ENCODE measurements at places on chromosomes 4 and X.

DNA sequence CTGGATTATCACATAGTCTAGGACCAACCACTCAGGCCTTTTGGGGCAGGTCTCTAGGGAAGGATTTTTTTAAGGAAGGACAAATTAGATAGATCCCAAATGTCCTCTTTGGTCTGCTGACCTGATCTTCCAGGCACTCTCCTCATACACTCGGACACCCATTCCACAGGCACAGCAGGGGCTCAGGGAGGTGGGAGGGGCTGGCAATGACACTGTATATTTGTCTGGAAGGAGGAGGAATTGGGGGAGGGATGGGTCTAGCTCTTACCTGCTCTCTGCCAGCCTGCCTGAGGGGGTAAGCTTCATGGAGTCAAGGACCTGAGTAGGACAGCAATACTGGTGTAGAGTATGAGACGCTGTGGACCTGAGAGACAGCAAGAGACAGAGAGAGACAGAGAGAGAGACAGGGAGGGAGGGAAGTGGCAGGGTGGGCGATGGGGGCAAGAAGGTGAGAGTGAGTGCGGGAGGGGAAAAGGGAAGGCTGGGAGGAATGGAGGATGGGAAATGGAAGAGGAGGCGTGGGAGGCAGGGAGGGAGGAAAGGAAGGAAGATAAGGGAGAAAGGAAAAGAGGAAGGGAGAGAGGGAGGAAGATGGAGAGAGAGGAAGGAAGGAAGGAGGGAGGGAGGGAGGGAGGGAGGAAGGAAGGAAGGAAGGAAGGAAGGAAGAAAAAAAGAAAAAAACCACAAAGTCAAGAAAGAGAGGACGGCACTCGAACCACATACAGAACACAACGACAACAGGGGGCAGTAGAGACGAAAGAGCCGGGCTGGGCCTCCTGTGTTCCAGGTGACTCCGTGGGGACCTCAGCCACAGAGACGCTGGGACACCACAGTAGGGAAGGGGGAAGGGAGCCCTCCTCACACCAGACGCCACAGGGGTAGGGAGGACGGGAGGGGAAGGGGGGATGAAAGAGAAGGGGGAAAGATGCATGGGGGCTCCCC, 1.8 kb downstream of the IQSEC2 start:
- DNase-seq: no peak

DNA sequence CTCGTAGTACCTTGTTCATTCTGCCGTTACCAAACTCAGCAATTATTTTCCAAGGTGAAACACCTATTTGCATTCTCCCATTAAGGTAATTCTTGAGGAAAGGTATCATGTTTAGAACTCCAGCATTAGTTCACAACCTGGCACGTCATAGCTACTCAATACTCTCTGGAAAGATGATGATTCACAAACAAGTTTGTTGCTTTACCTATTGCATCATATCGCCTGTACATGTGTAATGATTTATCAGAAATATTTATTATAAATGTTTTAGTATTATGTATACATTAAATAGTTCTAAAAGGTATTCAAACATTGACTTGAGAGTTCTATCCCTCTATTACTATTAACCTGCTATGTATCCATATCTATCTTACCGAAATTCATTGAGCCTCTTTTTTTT, 658.3 kb upstream of the PITX2 start:
- no peak for DNase-seq

DNA sequence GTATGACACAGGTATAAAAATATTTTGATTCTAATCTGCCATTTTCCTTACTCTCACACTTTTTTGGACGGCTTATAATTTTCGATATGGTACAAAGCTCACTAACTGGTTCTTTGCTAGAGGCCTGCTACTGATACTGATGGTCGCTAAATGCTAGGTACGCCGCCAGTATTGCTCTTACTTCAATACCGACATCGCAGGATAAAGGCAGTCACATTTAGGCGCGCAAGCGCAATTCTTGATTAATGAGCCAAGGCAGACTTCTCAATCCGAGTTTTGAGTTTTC, 557 bp upstream of the USP38 start:
- no peak for DNase-seq

DNA sequence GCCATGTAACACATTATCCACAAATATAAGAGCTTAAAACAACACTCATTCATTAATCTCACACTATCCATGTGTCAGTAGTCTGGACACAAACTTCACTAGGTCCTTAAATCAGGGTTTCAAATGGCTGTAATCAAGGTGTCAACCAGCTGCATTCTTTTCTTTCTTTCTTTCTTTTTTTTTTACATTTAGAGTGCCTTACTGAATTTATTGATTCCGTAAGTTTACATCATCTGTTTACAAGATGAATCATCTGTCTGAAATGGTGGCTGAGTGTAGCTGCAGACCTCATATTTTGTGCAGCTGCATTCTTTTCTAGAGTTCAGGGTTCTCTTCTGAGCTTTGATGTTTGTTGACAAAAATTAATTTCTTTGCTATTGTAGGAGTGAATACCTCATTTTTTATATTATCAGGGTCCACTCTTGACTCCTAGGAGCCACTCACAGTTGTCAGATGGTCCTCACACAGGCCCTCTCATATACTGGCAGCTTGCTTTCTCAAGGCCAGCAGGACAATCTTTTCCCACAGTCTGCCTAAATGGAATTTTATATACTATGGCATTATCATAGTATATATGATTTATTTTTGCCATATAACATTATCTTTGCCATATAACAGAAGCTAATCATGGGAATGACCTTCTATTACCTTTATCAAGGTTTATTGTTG, 37.8 kb downstream of the SPOCK3 start:
- DNase-seq: no peak

DNA sequence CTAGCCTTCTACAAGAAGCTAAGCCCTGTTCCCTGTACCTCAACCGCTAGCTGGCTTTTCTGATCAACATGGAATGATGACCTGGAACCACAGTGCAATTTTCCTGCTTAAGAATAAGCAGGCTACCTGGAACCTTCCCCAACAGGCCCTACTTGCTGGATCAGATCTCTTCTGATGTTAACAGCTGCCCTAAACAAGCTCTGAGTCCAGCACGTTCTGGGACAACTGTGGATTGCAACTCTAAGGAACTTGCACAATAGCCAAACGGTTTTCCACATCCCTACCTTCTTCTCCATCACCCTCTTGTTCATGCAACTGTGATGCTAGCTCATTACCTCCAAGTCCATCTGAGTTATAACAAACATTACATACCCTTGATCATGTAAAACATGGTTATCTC, 19.8 kb downstream of the ATP8A1 start:
- DNase-seq: no peak

- DNase-seq: no peak
Measured at GRCh38 chr4:86557526-86557925, 36.6 kb upstream of the PTPN13 start.

- no peak for DNase-seq
Measured at GRCh38 chr4:8553216-8553615, 27.0 kb upstream of the GPR78 start.

DNA sequence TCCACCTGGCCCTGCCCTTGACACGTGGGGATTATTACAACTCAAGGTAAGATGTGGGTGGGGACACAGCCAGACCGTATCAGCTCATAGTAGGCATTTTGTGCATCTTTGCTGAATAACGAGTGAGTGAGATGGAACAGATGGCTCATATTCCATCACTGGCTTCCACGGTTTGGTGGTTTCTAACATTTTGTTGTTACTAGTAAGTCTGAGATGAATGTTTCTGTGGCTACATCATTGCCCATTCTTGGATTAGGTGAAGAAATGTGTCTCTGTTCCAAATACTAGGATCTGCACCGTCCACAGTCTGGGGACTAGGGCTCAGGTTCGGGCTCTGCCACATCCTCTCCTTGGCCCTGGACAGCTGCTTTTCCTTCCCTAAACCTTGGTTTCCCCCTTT, 3.6 kb downstream of the ABLIM2 start:
- no peak for DNase-seq

GRCh38 chrX:46573331-46573891, at the start of gene CHST7:
CHST7 (plus strand) TSS chrX:46573765; CDS start chrX:46573932, 167 bp downstream.
- no peak for DNase-seq

GRCh38 chrX:54808605-54809483, 1.3 kb downstream of the MAGED2 start:
- DNase-seq: peak; percentile 75

- DNase-seq: no peak
Measured at GRCh38 chr4:154807042-154807630, 26.1 kb downstream of the RBM46 start.

DNA sequence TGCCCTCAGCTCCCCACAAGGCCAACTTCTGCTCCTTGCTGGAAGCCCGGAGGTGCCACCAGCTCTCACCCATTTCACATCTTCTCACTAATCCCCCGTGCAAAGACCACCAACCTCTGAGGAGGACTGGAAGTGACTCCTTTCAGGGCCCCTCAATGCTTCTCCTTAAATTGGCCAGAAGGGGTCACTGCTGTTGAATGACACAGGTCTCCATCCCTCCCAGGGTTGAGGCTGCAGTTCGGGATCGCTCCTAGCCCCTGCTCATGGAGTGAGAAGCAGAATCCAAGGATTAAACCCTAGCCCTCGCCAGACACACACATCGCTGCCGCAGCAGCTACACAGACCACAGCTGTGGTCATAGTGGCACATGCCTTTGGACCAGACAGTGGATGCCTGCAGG, 279.5 kb upstream of the TAPT1 start:
- no peak for DNase-seq

GRCh38 chr4:116438981-116439729, 646.2 kb downstream of the TRAM1L1 start:
- DNase-seq: no peak

GRCh38 chr4:17081179-17081578, 182.7 kb upstream of the LDB2 start:
- DNase-seq: no peak

- no peak for DNase-seq
Measured at GRCh38 chr4:48558819-48559218, 68.8 kb downstream of the ZAR1 start.

- DNase-seq: no peak
Measured at GRCh38 chr4:37885496-37885895, 5.4 kb upstream of the TBC1D1 start.

- no peak for DNase-seq
Measured at GRCh38 chr4:104494822-104495559, at the start of gene CXXC4. CXXC4 (minus strand) TSS chr4:104494894; CDS start chr4:104491802, 3,092 bp downstream.

DNA sequence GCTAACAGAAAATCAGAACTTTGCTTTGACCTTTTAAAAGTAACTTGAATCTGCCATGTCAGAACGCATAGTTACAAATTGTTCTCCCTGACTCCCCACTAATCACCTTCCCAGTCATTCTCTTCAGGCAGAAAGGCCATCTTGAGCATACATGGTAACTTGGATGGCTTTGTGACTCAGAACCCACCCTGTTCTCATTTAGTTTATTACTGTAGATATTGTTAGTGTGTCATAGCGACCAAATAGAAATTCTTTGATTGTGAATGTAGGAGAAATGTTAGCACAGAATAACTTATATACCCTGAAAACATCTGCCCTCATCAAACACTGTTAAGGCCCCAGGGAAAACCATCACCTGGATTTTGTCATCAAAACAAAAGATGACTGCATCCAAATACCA, 382.0 kb downstream of the MAGEB5 start:
- no peak for DNase-seq

DNA sequence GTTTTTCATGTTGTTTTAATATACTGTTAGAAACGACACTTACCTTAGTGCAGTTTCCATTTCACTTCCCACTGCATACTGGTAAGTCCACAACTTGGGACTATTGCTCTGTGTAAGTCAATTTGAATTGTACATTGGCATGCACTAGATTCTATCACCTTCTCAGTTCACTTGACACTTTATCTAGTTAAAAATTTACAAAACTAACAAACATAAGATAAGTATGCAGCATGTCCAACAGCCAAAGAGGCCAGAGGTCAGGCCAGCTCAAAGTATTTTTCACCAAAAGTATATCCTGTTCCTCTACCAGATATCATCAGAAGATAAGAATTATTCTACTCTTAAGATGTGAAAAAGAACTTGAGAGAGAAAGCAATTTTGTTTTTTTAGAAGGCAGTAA, 75.9 kb downstream of the QRFPR start:
- DNase-seq: no peak

DNA sequence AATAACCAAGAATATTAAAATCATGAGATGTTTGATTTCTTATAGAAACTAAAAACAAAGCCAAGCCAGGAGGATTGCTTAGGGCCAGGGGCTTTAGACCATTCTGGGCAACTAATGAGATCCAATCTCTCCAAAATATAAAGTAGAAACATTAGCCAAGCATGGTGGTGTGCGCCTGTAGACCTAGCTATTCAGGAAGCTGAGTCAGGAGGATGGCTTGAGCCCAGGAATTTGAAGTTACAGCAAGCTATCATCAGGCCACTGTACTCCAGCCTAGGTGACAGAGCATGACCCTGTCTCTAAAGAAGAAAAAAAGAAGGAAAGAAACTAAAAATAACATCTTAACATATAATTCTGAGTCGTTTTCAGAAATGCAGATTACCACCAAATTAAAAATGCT, 96.7 kb downstream of the NAF1 start:
- no peak for DNase-seq

- no peak for DNase-seq
Measured at GRCh38 chrX:40721489-40722106, 13.7 kb downstream of the MED14 start.

GRCh38 chr4:1597021-1597931, 86.8 kb downstream of the FAM53A start:
- DNase-seq: no peak

DNA sequence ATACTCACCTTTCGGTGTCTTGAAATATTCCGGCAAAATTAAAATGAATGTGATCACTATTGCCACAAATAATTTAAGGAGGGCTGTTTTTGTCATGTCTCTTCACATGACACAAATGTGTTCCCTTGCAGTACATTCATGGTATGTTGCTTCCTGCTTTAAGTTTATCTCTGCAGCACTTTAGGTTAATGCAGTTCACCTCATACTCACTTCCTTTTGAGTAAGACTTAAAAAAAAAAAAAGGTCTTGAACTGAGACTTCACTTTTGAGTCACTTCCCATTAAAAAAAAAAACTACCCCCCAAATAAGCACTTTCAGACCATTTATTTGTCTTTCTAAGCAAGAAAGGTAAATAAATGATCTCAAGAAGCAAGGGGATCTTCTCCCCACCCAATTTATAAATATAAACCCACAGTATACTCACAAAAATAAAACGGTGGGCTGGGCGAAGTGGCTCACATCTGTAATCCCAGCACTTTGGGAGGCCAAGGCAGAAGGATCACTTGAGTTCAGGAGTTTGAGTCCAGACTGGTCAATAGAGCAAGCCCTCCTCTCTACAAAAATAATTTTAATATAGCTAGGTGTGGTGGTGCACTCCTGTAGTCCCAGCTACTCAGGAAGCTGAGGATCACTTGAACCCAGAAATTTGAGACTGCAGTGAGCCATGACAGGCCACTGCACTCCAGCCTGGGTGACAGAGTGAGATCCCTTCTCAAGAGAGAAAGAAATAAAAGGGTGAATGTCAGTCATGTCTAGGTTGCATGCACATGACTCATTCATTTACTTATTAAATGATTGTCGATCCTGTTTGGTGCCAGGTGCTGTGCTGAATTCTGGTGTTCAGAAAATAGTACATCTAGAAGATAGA, at the start of gene TMEM156:
TSS of gene TMEM156 (minus strand) at position 192 of the 868 bp plus-strand sequence. CDS start at position 96, 96 bp downstream.
- DNase-seq: no peak

GRCh38 chr4:137025484-137026059, 506.7 kb downstream of the PCDH18 start:
- DNase-seq: no peak

All from GM19239 (cell line).